ENCODE measurements at places on chromosomes 1 and 21. TPM values are rescaled to one million over a fixed set of nuclear protein-coding genes. Genes with fewer than 3 reads are reported as not detected.

CFHR1 gene
- total RNA-seq: not detected

SLAMF8 gene
- total RNA-seq: not detected

- H3K4me3 ChIP-seq: no peak overlapping the region
- H3K36me3 ChIP-seq: no peaks in the 10 kb centered on the region
- no peaks in the 10 kb centered on the region for H3K4me1 ChIP-seq
- DNase-seq: no peak
- no peak overlapping the region for H3K27ac ChIP-seq
Measured at GRCh38 chr21:29914326-29914725, 25.5 kb downstream of the GRIK1 start.

DNA sequence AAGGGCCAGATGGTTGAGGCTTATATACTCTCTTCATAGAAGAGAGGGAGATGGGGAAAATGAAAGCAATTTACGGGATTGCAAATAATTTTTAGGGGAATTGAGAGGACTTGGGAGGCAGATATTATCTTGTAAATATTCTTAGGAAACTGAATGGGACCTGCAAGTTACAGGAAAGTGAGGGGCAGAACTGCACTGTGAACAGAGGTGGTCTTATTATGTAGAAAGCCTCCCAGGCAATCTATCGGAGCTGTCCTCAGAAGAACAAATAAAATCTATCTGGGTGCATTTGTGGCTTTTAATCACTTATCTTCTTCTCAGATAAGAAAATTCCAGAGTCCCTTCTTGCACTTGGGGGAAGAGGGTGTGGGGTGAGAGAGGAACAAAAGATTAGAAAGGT is 223.5 kb downstream of the RHOU start:
- H3K27ac ChIP-seq: no peak overlapping the region
- no peak for DNase-seq
- H3K36me3 ChIP-seq: no peaks in the 10 kb centered on the region
- H3K4me3 ChIP-seq: no peak overlapping the region

- H3K4me1 ChIP-seq: peaks cover 19% of the 10 kb centered on the region
- peaks cover 4% of the 10 kb centered on the region for H3K36me3 ChIP-seq
- peak overlapping the region; percentile 89 for H3K27ac ChIP-seq
- H3K27me3 ChIP-seq: no peaks in the 10 kb centered on the region
Measured at GRCh38 chr1:51236531-51237350, 668 bp downstream of the RNF11 start.

KIF21B gene
- total RNA-seq: 13.4 TPM

DNA sequence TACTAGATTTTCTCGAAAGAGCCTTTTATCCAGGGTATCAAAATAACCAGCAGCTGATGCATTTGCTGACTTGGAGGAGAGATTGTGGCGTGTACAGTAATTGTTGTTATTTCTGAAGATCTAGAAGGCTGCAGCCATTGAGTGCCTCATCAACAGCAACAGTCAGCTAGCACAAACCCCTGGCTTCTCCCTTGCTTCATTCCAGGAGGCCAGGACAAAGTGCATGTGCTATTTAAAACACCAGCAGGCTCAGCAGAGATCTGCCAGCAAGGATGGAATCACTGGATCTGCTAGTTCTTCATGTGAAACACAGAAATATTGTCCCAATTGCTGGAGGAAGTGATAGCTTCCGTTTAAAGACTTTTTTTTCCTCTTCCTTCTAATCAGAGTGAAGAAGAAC is 2.8 kb upstream of the NGF start:
- no peaks in the 10 kb centered on the region for H3K36me3 ChIP-seq
- peaks cover 18% of the 10 kb centered on the region for H3K27me3 ChIP-seq
- H3K4me1 ChIP-seq: no peaks in the 10 kb centered on the region
- no peak for DNase-seq
- no peak overlapping the region for H3K27ac ChIP-seq

GRCh38 chr1:107293901-107294613 is 153.2 kb downstream of the NTNG1 start:
- H3K4me3 ChIP-seq: no peak overlapping the region
- DNase-seq: no peak
- no peak overlapping the region for H3K27ac ChIP-seq
- H3K36me3 ChIP-seq: no peaks in the 10 kb centered on the region
- no peaks in the 10 kb centered on the region for H3K4me1 ChIP-seq

- H3K4me1 ChIP-seq: no peaks in the 10 kb centered on the region
- H3K27me3 ChIP-seq: no peaks in the 10 kb centered on the region
- no peaks in the 10 kb centered on the region for H3K36me3 ChIP-seq
- H3K4me3 ChIP-seq: no peak overlapping the region
- H3K27ac ChIP-seq: no peak overlapping the region
Measured at GRCh38 chr1:113579256-113580018, 179.8 kb downstream of the PHTF1 start.

SLC9C2 gene
- not detected for total RNA-seq

DIPK1A gene
- 1.3 TPM for total RNA-seq

DNA sequence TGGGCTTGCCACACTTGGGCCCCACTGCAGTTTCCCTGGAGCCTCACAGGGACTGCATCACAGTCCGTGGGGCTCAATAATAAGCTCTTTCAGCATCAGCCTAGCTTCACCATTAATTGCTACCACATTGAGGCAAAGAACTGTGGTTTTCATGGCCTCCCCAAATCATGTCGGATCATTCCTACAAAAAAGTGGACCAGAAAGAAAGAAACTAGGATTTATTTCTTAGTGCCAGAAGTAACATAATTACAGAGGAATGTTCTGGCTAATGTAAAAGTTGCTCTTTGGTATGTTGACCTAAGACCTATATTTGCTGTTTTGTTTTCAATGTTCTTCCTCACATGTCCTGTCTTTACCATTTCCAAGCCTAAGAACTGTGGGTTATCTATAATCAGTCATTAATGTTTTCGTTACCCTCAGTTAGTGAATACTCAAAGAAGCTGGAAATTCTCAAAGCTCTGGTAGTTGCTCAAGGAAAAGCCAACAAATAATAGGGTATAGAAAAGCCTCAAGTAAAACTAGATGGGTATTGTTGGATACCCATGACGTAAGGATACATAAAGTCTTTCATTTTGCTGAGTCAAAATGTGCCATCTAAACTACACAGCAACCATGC is 173.9 kb downstream of the LTN1 start:
- H3K4me1 ChIP-seq: no peaks in the 10 kb centered on the region
- no peak overlapping the region for H3K4me3 ChIP-seq
- no peaks in the 10 kb centered on the region for H3K27me3 ChIP-seq
- H3K27ac ChIP-seq: no peak overlapping the region
- no peak for DNase-seq
- H3K36me3 ChIP-seq: no peaks in the 10 kb centered on the region

- H3K4me1 ChIP-seq: no peaks in the 10 kb centered on the region
- H3K4me3 ChIP-seq: no peak overlapping the region
- no peaks in the 10 kb centered on the region for H3K36me3 ChIP-seq
Measured at GRCh38 chr1:159408862-159409400, 23.1 kb upstream of the OR10J4 start.

GRCh38 chr1:34166625-34167361 is 1.8 kb upstream of the CSMD2 start:
- no peak overlapping the region for H3K27ac ChIP-seq
- no peak for DNase-seq
- no peak overlapping the region for H3K4me3 ChIP-seq
- H3K27me3 ChIP-seq: peaks cover 18% of the 10 kb centered on the region
- no peaks in the 10 kb centered on the region for H3K36me3 ChIP-seq

GRCh38 chr1:220121791-220122530 is 28.0 kb downstream of the IARS2 start:
- H3K27me3 ChIP-seq: no peaks in the 10 kb centered on the region
- no peak overlapping the region for H3K27ac ChIP-seq
- H3K36me3 ChIP-seq: peaks cover 41% of the 10 kb centered on the region
- peaks cover 7% of the 10 kb centered on the region for H3K4me1 ChIP-seq
- DNase-seq: no peak
- H3K4me3 ChIP-seq: no peak overlapping the region

- no peak overlapping the region for H3K4me3 ChIP-seq
- no peak for DNase-seq
- H3K27me3 ChIP-seq: peaks cover 3% of the 10 kb centered on the region
- H3K27ac ChIP-seq: no peak overlapping the region
- H3K36me3 ChIP-seq: no peaks in the 10 kb centered on the region
Measured at GRCh38 chr1:60797351-60797750, 285.0 kb upstream of the NFIA start.

Measured in K562 (cell line).